Activated CD8-positive, alpha-beta T cell treated with anti-CD3 and anti-CD28 coated beads, Interleukin-2, amount 10 ng/mL, durations not matched to agents 7 days and 5 days (primary cell): ENCODE measurements at places on chromosomes 5 and 9.
A peak's percentile ranks its signal among the peaks of the same experiment; 100 is the strongest.

GRCh38 chr5:14036514-14036913, 92.0 kb upstream of the DNAH5 start:
- DNase-seq, result no peak

GRCh38 chr5:133977161-133977787, 8.8 kb upstream of the C5orf15 start:
- DNase-seq, result no peak

DNA sequence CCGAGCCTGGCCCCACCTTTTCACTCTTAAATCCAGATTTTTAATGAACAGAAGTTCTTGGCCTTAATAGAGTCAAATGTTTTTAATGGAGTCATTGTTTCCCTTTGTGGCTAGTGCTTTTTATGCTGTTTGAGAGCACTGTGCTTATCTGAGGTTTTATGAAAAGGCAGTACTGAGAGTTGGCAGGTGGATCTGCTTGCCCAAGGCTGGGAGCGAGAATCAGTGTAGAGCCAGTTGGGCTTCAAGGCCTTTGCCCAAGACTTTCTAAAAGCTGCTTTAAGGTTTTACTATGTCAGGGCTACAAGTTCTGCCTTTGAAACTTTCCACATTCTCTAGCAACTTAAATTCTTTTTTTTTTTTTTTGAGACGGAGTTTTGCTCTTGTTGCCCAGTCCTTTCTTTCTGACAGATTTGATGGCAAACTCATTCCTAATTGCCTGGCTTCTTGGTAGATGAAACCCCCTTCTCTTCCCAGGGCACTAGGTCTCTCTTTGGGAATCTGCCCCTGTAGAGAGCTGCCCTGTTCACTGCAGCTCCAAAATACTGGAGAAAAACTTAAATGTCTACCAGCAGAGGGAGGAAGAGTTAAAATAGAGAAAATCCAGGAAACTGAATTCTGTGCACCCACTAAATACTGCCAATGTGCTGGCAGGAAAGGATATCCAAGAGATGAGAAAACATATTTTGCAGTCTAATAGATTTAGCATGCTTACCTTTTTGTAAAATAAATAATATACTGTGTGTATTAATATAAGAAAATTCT, 36.9 kb upstream of the CDK20 start:
- DNase-seq, result no peak

DNA sequence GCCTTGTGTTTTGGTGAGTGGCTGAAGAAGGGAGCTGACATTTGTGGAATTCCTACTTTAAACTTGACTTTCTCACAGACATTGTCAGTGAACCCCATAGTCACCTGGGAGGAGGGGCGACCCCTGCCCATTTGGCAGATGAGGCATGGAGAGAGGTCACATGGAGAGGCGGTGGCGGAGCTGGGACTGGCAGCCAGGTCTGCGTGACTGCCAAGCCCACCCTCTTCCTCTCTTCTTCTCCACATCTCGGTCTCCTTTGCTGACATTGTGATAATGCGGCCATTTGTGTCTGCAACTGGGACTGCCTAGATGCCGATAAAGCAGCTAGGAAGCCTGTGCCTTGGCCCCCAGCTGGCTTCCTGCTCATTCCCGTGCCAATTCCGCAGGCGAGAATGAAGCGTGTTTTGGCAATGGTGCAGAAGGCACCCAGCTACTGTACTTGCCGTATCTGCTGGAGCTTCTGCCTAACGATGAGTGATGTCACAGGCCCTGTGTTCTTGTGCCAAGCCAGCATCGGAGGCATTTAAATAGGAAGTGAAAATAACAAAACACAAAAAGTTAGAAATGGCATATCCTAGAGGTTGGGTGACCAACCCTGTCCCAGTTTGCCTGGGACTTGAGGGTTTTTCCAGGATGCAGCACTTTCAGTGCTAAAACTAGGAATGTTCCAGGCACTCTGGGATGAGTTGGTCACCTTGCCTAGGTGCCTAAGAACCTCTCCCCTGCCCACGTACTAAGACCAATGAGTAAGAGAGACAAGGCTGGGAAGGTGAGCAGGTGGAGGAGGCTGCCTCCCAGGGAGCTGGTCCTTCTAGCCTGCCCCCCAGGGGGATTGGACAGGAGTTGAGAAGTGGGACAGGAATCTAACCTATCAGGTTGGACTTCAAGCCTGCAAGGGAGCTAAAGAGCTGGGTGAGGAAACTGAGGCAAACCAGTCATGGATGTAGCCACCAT, 23.6 kb downstream of the OLFML2A start:
- DNase-seq, result no peak

- no peak for DNase-seq
Measured at GRCh38 chr5:79849061-79849460, 142.0 kb downstream of the MTX3 start.

- DNase-seq, result no peak
Measured at GRCh38 chr9:4386819-4387218, 87.0 kb upstream of the GLIS3 start.

DNA sequence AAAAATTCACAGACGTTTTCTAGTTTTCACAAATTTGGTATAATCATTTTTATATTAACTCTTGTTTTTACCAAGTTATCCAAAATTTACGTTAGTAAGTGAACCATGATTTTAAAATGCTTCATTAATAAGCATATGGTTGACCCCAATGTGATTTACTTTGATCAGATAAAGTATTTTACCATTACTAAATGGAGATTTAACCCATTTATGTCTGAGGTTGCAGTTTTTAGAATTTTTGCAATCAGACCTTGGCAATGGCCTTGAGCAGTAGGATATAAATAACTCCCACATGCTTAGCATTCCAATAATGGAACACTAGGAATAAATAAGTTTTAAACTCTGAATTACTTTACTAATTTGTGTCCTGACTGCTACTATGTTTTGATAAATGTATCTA, 84.6 kb downstream of the NDUFS4 start:
- DNase-seq, result no peak

DNA sequence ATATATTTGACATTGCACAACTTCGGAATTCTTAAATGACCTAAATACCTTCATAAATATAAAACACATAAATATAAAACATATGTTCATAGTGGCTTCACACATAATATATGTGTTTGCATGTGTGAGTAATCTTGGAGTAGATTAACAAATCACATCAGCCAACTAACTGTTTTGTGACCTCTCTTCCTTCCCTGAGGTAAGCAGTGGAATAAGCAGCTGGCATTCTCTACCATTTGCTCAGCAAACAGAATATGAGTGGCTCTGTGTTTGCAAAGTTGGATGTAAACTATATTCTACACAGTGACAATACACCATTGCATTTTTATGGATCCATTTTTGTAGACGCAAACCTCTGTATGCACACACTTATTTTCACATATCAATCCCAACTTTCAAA, 189.9 kb downstream of the ACER2 start:
- DNase-seq, result no peak

GRCh38 chr5:67494186-67494855, 297.7 kb upstream of the CD180 start:
- DNase-seq, result no peak

- DNase-seq, result no peak
Measured at GRCh38 chr9:137555179-137555578, 3.5 kb downstream of the MRPL41 start.

DNA sequence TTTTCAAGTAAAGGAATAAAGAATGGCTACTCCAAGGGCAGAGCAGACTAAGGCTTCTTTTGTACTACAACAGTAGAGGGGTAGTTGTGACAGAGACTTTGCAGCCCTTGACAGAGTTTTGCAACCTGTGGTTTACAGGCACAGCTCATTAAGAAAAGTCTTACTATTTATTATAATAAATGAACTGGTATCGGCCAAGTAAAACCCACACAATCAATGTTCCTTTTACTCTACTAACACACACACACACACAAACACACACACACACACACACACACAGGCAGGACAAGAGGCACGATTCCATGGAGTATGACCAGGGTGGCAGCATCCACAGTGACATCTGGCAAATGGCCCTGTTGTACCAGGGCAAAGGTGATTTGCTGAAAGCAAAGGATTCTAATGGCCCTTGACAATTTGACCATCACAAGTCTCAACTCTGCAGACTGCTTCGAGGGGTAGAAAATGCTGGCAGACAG, 59.1 kb upstream of the GOLPH3 start:
- DNase-seq, result no peak

- DNase-seq, result peak; percentile 22
Measured at GRCh38 chr5:61055434-61056006, 106.7 kb downstream of the SMIM15 start.

GRCh38 chr5:139881143-139881733, 85.6 kb downstream of the PSD2 start:
- DNase-seq, result no peak

DNA sequence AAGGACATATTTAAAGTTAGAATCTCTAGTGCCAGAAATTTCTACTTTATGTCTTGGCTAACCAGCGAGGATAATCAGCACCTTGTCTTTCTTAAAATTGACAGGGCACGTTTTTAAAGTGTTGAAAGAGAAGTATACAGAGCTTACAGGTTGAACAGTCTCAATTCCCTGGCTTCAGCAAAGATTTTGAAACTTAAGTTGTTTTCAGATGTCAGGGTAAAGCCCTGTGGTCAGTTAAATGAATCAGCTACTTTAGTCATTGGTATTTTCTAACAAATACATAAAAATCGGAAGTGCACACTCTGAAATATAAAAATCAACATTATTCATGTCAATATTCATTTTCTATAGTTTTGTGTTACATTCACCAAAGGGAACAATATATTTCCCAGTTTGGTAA, 29.1 kb downstream of the SNCAIP start:
- no peak for DNase-seq

DNA sequence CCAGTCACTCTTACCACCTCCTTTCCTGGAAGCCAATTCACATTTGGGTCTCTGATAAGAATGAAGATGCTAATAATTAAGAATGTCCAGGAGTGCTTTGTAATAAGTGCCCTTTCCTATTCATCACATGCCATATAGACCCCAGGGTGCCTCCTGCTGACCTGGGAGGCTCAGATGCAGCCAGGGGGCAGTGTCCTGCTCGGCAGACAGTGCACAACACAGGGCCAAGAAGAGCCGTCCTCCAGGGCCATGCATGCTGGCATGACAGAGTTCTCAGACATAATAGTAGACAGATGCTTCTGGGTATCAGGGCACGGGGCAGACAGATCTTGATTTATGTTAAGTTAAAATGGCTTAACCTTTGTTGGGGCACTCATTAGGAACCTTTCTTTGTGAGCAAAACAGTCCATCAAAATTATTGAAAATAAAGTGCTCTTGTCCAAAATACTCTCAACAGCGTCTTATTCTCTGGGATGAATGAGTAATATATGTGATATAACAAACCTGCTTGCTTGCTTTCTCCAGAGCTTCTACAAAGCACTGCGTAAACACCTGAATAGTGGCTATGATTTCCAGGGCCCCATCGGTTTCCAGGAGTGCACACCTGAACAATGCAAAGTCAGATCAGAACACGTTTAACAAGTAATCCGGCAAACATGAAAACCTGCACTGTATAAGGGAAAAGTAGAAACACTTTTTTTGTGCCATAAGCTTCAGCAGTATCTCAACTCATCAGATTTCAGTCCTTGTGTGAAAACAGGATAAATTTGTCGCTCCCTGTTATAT, 192.7 kb downstream of the FANCC start:
- no peak for DNase-seq

- peak; percentile 40 for DNase-seq
Measured at GRCh38 chr9:71647094-71647591, 121.2 kb downstream of the CEMIP2 start.
